H1 (cell line): ENCODE measurements at places on chromosomes 3 and 15. TPM values are rescaled to one million over a fixed set of nuclear protein-coding genes. Genes with fewer than 3 reads are reported as not detected.

ITIH3 gene
- not detected in 2 replicates for polyA plus RNA-seq

LEO1 gene
- 1.3 and 1.6 TPM in 2 replicates for polyA plus RNA-seq

SEMA3G gene
- 0.95 and 2.4 TPM in 2 replicates for polyA plus RNA-seq

CSPG4 gene
- 1.4 and 1.9 TPM in 2 replicates for polyA plus RNA-seq

- no peak overlapping the region for H3K27ac ChIP-seq
- no peaks in the 10 kb centered on the region; the same call in 1 of the 2 replicates for H3K4me1 ChIP-seq
- no peak overlapping the region for H3K4me3 ChIP-seq
- no peaks in the 10 kb centered on the region for H3K27me3 ChIP-seq
- no peaks in the 10 kb centered on the region for H3K36me3 ChIP-seq
Observed at GRCh38 chr3:108004647-108005046, 86.2 kb downstream of the CD47 start.

DNA sequence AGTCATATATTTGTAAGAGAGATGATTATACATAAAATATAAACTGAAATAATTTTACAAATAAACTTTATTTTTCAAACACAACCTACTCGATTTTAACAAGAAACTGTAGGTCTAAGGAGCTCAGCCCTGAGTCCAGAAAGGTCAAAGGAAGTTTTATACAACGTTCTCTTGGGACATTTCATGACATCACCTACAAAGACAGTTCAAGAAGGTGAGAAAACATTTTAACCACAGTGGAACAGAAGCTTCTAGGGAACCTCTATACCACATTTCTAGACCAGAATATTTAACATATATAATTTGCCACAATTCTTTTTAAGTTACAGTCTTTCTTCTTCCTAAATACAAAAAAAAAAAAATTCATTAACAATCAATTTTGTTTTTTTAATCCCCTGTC, 40.1 kb downstream of the CBLB start:
- no peak overlapping the region for H3K27ac ChIP-seq
- no peaks in the 10 kb centered on the region for H3K4me1 ChIP-seq
- DNase-seq: no peak
- H3K4me3 ChIP-seq: no peak overlapping the region

DNA sequence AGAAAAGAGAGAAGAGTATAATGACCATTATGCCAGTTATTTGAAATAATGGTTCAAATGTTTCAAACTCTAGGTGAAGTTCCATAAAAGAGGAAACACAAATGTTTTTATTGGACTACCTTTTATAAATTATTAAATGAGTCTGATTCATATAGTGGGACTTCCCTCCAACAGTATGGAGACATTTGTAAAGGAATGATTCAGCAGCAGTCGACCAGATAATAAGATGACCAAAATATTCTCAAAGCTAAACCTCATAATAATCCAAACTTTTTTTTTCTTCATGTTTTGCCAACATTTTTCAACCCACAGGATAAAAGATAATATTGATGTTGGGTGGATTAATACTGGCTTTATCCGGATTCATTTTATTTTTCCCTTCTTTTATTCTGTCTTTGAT, 18.8 kb downstream of the TIPARP start:
- no peak overlapping the region for H3K4me3 ChIP-seq
- DNase-seq: no peak
- H3K27ac ChIP-seq: no peak overlapping the region
- H3K4me1 ChIP-seq: no peaks in the 10 kb centered on the region
- H3K27me3 ChIP-seq: no peaks in the 10 kb centered on the region
- H3K36me3 ChIP-seq: no peaks in the 10 kb centered on the region

GRCh38 chr3:128491941-128492670, 895 bp downstream of the GATA2 start:
- H3K4me1 ChIP-seq: peaks cover 48% of the 10 kb centered on the region
- H3K27ac ChIP-seq: no peak overlapping the region
- DNase-seq: no peak
- H3K4me3 ChIP-seq: no peak overlapping the region

- H3K4me1 ChIP-seq: peaks cover 6% of the 10 kb centered on the region; the same call in 1 of the 2 replicates
- H3K27ac ChIP-seq: no peak overlapping the region
- H3K27me3 ChIP-seq: no peaks in the 10 kb centered on the region
- H3K4me3 ChIP-seq: no peak overlapping the region
- no peak for DNase-seq
- no peaks in the 10 kb centered on the region for H3K36me3 ChIP-seq
Observed at GRCh38 chr3:69200384-69201068, 78.1 kb upstream of the LMOD3 start.

GRCh38 chr3:197960694-197961581, 921 bp downstream of the LMLN start:
- no peaks in the 10 kb centered on the region for H3K4me1 ChIP-seq
- peak overlapping the region; percentile 47; the same call in 1 of the 2 replicates for H3K27ac ChIP-seq
- peaks cover 7% of the 10 kb centered on the region; the same call in 1 of the 2 replicates for H3K36me3 ChIP-seq
- peak overlapping the region; percentile 85 for H3K4me3 ChIP-seq

DNA sequence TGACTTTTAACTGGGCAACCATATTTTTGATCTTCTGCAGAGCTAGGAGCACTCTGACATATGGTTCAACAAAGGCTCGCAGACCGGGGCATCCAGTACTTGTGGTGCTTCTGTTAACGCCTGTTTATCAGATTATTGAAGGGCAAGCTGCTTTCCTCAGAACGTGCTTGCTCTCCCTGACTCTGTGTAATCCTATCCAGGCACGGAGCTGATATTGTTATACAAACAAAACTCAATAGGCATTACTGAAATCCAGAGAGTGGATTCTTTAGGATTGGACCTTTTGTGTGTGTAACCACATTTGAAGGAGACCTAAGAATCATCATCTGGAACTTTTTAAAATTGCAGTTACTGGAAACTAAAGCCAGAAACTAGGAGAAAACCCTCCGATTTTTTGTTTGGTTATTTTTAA, 246.5 kb downstream of the PTPRG start:
- H3K27ac ChIP-seq: peak overlapping the region; percentile 12; the same call in 1 of the 2 replicates
- H3K4me3 ChIP-seq: no peak overlapping the region
- DNase-seq: no peak
- H3K4me1 ChIP-seq: peaks cover 21% of the 10 kb centered on the region
- H3K36me3 ChIP-seq: no peaks in the 10 kb centered on the region

- H3K27me3 ChIP-seq: no peaks in the 10 kb centered on the region
- DNase-seq: no peak
Observed at GRCh38 chr3:103617961-103618360, 1183.1 kb downstream of the ZPLD1 start.
